Keratinocyte (primary cell): ENCODE measurements at places on chromosomes 7 and 10.

- peak; percentile 19 for DNase-seq
These were observed 145.1 kb downstream of the SEMA3D start for GRCh38 chr7:85041605-85042216.

DNA sequence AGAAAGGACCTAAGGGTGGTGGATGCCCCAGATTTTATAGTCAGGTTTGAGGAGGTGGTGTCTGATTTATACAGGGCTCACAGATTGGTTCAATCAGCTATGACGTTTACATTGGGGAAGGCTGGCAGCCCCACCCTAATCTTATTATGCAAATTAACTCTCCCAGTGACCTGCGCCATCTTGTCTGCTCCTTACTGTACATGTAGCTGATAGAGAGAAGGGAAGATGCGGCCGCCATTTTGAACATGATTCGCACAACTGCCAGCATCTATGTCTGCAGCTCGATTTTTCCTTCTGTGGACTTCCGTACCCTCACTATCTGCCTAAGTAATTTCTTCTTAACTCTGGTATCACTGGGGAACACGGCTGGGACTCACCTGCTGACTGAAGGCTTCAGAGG is 619.0 kb upstream of the DPP6 start:
- DNase-seq: no peak

- peak; percentile 32 for DNase-seq
These were observed 93.6 kb upstream of the COL1A2 start for GRCh38 chr7:94301024-94301586.

DNA sequence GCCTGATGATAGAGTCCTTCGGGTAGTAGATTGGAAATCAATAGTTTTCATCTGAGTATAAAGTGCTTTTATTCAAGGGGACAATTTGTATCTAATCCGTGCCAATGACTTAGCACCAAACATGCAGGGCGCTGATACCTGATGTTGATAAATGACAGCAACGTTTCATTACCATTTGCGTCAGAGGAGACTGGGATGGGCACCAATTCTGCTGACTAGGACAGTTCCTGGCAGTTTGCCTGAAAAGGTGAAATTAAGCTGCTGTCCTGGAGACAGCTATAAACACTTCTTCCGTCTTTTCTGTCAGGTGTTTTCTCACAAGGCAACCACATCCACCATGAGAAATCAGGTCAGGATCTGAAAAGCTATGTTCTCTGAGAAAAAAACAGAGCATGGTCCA is 1136.4 kb downstream of the TYW1 start:
- DNase-seq: no peak

DNA sequence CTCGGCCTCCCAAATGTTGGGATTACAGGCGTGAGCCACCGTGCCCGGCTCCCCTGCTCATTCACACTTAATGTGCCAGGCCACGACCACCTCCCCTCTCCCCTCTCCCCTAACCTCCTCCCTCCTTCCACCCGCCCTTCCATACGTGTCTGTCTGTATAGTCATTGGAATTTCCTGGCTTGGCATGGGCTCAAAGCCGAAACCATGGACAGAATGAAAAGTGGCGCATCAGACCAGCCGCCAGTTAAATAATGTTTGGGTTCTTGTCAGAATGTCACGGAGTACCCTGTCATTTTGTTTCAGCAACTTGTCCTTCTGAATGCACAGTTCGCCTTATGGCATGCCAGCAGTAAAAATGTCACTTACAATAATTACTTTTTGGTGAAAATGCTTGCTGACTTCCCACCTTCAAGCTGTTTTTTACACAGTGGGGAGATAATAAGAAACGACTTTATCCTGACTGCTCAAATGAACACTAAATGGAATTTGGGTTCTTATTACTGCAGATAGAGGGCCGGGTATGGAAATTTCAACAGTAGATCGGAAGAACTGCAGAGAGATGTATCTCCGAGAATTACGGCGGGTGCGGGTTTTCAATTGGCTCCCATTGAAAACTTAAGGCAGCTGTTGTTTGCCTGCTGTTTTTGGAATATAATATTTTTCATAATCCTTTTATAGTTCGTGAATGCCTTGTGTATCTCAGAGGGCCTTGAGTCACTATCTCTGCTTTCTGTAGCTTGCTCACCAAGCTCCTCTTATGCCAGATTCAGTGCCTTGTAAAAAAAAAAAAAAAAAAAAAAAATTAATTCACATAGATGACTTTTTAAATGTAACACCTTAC is 65.5 kb upstream of the SH2B2 start:
- DNase-seq: no peak

- DNase-seq: no peak
These were observed 919 bp downstream of the SLC29A4 start for GRCh38 chr7:5283421-5284303.

DNA sequence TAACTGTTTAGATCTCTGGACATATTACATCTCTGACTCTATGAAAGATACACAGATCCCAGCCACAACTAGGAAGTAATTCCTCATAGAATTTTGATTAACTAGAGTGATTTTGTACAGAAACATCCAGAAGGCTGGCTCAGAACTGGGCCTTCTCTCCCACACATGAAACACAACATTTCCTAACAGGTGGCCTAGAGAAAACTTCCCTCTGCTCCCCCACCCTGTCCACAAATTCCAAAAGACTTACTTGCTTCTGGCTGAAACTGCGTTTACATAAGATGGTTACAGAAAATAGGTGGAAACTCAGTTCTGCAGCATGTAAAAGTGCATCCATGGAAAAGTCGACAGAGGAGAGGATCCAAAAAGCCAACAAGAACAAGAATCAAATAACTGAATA is 132.9 kb downstream of the FZD1 start:
- no peak for DNase-seq

DNA sequence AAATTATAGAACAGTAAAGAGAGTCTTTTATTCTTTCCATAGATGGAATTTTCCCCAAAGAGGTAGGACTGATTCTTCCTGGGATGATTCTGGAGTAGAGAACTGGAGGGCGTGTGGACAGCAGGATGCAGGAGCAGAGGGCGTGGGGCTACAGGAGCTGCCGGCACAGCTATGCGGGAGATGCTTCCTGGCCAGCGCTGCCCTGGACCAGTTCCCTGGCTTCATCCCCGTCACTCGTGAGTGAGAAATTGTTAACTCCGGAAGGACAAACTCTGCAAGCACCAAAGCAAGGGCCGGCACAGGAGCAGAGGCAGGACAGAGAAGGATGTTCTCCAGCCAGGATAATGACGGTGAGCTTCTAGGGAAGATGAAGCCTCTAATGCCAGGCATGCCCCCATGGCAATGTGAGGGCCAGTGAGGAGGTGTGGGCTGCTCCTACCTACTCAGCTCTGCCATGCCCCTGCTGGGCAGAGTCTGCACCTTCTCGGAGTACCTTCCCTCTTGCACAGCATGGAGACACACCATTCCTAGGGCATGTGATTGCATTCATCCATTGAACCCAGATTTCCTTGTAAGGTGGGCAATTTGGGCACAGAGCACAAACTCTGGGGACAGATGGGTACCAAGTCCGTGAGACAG is 760.9 kb upstream of the IGFBP3 start:
- no peak for DNase-seq

- no peak for DNase-seq
These were observed 50.6 kb downstream of the PNLIPRP2 start for GRCh38 chr10:116671274-116671926.

DNA sequence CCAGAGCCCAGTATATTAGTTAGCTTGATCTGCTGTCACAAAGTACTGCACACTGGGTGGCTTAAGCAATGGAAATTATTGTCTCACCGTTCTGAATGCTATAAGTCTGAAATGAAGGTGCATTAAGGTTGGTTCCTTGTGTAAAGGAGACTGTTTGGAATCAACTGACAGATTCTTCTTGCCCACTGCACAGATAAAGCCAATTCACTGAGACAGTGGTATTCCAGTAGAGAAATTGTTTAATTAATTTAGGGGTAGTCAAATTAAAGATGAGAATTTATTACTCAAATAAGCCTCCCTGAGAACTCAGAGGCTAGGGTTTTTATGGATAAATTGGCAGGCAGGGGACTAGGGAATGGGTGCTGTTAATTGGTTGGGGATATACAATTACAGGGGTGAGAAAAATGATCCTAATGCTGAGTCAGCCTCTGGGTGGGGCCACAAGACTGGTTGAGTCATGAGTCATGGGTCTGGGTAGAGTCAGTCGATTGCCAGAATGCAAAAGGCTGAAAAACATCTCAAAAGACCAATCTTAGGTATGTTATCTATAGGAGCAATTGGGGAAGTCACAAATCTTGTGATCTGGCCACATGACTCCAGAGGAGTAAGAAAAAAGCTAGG is 23.5 kb upstream of the SAMD9L start:
- no peak for DNase-seq

DNA sequence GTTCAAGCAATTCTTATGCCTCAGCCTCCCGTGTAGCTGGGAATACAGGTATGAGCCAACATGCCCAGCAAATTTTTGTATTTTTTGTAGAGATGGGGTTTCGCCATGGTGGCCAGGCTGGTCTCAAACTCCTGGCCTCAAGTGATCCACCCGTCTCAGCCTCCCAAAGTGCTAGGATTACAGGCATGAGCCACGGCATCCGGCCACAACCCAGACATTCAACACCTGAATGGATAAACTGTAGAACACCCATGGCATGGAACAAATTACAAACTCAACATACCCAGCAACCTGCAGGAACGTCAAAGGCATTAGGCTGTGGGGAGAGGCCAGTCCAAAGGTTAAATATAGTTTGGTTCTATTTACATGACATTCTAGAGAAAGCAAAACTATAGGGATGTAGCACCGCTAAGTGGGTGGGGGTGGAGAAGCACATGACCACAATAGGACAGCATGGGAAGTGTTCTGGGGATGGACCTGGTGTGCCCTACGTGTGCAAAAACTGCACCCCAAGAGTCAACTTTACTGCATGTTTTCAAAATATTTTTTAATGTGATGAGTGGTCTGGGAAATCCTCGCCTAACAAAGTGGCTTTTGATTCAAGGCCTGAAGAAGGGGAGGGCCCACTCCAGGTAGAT is 6.5 kb upstream of the PGAM2 start:
- DNase-seq: no peak

DNA sequence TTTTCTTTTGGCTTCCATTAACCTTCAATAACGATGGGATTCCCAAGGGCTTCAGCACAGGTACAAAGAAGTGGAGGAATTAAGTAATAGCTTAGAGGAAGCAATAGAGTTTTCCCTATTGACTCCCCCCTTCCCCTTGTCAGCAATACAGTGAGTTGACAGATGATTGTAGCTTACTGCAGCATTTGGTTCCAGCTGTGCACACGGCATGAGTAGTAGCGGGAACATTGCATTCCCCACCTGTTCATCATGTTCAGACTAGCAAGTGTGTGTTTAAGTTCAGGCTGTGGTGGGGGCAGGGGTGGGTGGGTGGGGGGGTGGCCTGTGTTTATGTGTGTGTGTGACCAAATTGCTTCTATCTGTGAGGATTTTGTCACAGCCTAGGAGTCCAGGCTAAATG is 4.6 kb upstream of the ADRA2A start:
- no peak for DNase-seq

GRCh38 chr10:70567603-70568002 is 34.9 kb downstream of the PRF1 start:
- DNase-seq: no peak

DNA sequence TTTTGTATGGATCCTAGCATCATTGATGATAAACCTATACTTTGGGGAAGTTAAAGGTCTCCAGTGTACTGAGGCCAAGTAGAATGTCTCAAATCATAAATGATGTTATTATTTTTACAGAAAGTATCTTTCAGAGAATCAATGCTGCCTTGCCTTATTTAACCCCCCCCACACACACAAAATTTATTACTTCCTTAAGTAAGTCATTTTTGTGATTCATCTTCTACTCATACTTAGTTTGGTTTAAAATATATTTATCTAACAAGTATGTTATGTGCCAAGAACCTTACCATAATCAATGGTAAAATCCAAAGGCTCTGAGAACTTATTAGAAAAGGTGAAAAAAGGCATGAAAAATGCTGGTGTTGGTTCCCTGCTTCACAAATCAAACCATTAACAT is 18.8 kb upstream of the CLDN12 start:
- DNase-seq: no peak

DNA sequence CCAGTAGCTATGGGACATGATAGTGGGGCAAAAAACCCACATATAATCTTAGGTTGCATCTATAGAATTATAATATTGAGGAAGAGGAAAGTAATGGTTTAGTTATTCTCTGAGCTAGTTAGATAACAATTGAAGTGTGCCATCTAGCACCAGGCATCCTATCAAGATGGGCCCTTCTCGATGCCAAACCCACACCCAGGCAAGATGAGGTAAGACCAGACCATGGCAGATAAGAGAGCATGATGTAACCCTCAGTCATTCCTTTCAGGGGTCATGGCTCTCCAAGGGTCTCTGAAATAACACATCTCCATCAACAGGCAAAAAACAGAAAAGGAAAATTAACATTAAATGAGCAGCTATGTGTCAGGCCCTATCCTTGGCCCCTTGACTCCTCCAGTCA is 128.7 kb downstream of the SH3PXD2A start:
- DNase-seq: no peak

- no peak for DNase-seq
These were observed 59.0 kb downstream of the IKZF1 start for GRCh38 chr7:50363327-50364060.

DNA sequence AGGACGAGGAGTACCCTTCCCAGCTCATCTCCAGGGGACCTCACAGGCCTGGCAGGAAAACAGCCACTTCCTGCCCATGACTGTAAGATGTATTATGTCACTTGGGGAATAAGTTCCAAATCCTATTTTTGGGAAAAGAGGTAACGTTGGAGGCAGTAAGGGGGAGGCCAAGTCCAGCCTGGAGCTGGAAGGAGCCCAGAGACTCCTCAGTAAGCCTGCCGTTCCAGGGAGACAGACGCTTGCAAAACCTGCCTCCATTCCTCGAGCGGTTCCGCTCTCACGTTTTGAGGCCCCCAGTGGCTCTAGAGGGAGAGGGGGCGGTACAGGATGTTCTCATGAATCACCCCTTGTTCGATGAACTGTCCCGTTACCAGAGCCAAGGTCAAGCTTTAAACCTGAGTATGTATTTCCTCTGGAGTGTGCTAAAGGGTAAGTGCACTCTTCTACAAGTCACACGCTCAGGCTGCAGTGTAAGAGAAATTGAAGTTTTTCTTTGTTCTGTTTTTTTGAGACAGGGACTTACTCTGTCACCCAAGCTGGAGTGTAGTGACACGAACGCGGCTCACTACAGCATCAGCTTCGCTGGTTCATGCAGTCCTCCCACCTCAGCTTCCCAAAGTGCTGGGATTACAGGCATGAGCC is 45.5 kb upstream of the CYTH3 start:
- DNase-seq: no peak

DNA sequence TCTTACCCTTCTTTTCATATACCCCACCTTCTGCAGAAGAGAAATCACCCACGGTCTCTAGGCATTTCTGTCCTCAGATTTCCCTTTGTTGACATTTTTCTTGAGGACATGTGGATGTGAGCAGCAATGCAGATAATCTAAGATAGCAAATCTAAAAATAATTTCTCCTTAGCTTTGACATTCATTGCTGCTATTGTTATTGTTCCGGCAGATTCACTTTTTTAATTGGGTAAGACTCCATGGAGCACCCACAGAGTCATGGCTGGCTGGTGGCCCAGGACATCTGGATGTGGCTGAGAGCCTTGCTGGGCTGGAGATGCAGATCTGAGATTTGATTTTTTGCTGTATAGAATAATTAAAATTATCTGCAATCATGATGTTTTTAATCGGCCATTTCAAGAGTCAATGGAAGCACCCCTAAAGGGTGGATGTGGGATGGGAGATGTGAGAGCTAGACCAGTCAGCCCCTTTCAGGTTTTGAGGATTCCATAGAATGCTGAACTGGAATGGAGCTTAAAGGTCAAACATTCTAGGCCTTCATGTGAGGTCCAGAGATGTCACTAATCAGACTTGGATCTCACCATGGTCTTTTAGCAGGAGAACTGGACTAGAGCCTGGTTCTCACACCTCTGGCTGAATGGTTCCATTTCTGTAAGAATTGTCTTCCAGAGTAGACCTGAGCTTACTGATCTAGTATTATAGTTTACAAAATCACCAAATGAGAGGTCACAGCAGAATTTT is 37.5 kb downstream of the TAS2R41 start:
- DNase-seq: no peak
